ENCODE measurements at places on chromosomes 3 and 15. TPM values are rescaled to one million over a fixed set of nuclear protein-coding genes. Genes with fewer than 3 reads are reported as not detected.

The CHRFAM7A gene
- not detected for total RNA-seq

The TNFAIP8L3 gene
- not detected for total RNA-seq

The MLF1 gene
- total RNA-seq: 1.0 TPM

The RSRC1 gene
- total RNA-seq: 35.7 TPM

The ZFYVE19 gene
- total RNA-seq: 35.0 TPM

The GPR62 gene
- not detected for total RNA-seq

The TF gene
- 0.25 TPM for total RNA-seq

The KNG1 gene
- total RNA-seq: not detected

The SAMD7 gene
- total RNA-seq: not detected

The HAPLN3 gene
- 124 TPM for total RNA-seq

The CACNA2D3 gene
- total RNA-seq: not detected

The ADGRG7 gene
- not detected for total RNA-seq

The CHRM5 gene
- total RNA-seq: not detected

The ACKR4 gene
- total RNA-seq: 0.17 TPM

The NRROS gene
- total RNA-seq: 18.7 TPM

The RTP1 gene
- total RNA-seq: not detected

The SYNPR gene
- not detected for total RNA-seq

The TNK2 gene
- 136 TPM for total RNA-seq

The CPN2 gene
- not detected for total RNA-seq

The PLA2G4D gene
- not detected for total RNA-seq

The GPR87 gene
- total RNA-seq: not detected

The CFAP91 gene
- total RNA-seq: 0.58 TPM

The GABRR3 gene
- total RNA-seq: 0.17 TPM

The CASR gene
- 0.03 TPM for total RNA-seq

The ZNF385D gene
- total RNA-seq: not detected

The ALPK3 gene
- 0.58 TPM for total RNA-seq

The LRRC3B gene
- not detected for total RNA-seq

The FOXL2NB gene
- total RNA-seq: not detected

The MYZAP gene
- 1.2 TPM for total RNA-seq

The GOLGA6D gene
- total RNA-seq: not detected

The CD86 gene
- 1.2 TPM for total RNA-seq

The ADCY5 gene
- total RNA-seq: not detected

The GOLGA6B gene
- not detected for total RNA-seq

The MYRIP gene
- not detected for total RNA-seq

The GHSR gene
- not detected for total RNA-seq

The GHRL gene
- not detected for total RNA-seq

The TRIM71 gene
- total RNA-seq: not detected

All from CD4-positive, alpha-beta memory T cell (primary cell).